ENCODE measurements at places on chromosomes 16 and 17. TPM values are rescaled to one million over a fixed set of nuclear protein-coding genes. Genes with fewer than 3 reads are reported as not detected.

Gene CDIPT
- total RNA-seq, result 138 TPM

Gene ATAD5
- 0.46 TPM for total RNA-seq

DNA sequence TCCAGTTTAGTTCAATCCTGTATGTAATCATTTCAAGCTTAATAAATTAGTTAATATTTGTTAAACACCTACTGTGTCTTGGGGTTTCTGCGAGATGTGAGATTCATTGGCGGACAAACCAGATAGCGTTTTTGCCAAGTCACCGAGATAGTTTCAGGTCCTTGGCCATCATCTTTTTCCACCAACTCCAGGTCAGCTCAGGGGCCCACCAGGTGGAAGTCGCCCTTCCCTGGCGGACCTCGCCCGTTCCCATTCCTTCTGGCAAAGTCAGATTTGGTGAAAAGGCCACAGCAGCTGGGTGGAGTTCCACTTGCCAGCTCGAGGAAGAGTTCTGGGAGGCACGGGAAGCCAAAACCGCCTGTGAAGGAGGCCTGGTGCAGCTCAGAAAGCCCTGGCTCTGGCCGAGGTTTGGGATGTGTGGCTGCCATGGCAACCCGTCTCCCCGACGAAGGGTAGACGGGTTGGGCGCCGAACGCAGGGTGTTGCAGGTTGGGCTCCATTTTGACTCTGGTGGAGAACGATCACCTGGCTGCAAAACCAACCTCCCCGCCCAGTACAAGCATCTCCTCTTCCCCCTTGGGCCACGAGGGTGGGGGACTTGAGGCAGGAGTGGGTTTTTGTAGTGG, 39.5 kb downstream of the CMIP start:
- no peak for DNase-seq
- H3K27ac ChIP-seq, result no peak overlapping the region
- no peaks in the 10 kb centered on the region for H3K27me3 ChIP-seq
- H3K4me1 ChIP-seq, result peaks cover 59% of the 10 kb centered on the region
- H3K4me3 ChIP-seq, result no peak overlapping the region
- no peaks in the 10 kb centered on the region for H3K36me3 ChIP-seq

DNA sequence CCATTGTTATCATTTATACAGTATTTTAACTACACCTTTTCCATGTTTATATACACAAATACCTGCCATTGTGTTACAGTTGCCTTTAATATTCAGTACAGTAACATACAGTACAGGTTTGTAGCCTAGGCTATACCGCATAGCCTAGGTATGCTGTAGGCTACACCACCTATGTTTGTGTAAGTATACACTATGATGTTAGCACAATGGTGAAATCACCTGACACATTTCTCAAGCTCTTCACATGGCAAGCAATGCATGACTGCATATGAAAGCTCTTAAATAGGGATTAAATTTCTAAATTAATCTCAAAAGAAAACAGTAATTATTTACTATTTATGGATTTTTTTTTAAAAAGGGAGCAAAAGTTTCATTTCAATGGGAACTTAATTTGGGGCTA, 12.0 kb downstream of the LRRC37B start:
- H3K4me3 ChIP-seq, result no peak overlapping the region
- peaks cover 17% of the 10 kb centered on the region for H3K36me3 ChIP-seq
- no peak overlapping the region for H3K27ac ChIP-seq

Data from esophagus muscularis mucosa (tissue), 4 donors.